ENCODE measurements at places on chromosomes 3 and 15.

DNA sequence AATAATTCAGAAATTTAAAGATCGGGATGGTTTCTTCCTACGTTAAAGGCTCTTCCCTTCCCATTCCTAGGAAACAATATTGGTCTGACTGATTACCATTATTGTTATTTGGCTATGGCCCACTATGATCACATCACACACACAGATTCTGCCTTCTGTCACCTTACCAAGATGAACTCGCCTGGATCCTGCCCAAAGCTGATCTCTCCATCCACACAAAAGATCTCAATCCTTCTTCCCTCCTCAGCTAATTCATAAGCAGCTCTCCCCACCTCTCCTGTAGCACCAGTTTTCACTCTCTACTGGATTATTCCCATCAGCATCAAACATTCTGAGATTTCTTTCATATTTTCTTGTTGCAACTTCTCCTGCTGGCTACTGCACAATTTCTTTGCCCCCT lies 25.0 kb downstream of the PLCL2 start:
- DNase-seq = no peak

DNA sequence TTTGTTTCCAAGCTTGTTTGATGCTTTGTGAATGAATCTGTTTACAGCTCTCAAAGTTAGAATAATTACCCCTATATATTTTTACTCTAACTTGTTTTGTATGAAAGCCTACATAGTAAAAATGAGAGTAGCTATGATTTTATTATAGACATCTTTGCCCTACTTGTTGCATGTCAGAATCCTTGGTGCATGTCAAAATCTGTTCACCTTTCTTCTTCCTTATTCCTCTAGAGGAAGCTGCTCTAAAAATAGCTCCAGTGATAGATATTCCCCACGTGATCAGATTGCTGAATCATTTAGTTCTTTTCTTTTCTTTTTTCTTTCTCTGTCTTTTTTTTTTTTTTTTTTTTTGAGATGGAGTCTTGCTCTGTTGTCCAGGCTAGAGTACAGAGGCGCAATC lies 39.8 kb downstream of the LRRC49 start:
- no peak for DNase-seq

GRCh38 chr15:40266828-40267304 lies 16.0 kb downstream of the ANKRD63 start:
- no peak for DNase-seq

- no peak for DNase-seq
Observed at GRCh38 chr3:108054935-108055334, 35.9 kb downstream of the CD47 start.

DNA sequence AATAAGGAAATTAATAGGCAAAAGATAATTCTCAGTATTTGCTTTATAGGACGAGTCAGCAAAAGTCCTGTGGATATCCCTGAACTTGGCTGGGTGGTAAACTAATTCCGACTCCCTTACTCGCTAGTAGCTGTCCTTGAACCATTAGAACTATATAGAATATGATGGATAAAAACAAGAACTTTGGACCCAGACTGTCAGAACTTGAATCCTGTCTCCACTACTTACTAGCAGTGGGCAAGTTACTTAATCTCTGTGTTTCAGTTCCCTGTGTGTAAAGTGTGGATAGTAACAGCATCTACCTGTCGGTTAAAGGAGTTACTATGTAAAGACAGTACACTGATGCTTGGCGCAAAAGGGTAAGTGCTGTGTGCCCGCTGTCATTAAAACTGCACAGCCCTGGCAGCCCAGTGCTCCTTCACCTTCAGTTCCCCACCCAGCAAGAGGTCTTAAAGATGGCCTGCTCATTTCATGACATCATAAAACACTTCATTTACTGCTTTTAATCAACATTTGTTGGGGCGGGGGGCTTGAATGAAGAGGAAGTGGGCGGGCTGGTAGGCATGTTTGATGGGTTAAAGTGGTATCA lies 7.3 kb downstream of the TPM1 start:
- DNase-seq = no peak
